ENCODE measurements at places on chromosomes 12 and 14. TPM values are rescaled to one million over a fixed set of nuclear protein-coding genes. Genes with fewer than 3 reads are reported as not detected.
A peak's percentile ranks its signal among the peaks of the same experiment; 100 is the strongest.

DNA sequence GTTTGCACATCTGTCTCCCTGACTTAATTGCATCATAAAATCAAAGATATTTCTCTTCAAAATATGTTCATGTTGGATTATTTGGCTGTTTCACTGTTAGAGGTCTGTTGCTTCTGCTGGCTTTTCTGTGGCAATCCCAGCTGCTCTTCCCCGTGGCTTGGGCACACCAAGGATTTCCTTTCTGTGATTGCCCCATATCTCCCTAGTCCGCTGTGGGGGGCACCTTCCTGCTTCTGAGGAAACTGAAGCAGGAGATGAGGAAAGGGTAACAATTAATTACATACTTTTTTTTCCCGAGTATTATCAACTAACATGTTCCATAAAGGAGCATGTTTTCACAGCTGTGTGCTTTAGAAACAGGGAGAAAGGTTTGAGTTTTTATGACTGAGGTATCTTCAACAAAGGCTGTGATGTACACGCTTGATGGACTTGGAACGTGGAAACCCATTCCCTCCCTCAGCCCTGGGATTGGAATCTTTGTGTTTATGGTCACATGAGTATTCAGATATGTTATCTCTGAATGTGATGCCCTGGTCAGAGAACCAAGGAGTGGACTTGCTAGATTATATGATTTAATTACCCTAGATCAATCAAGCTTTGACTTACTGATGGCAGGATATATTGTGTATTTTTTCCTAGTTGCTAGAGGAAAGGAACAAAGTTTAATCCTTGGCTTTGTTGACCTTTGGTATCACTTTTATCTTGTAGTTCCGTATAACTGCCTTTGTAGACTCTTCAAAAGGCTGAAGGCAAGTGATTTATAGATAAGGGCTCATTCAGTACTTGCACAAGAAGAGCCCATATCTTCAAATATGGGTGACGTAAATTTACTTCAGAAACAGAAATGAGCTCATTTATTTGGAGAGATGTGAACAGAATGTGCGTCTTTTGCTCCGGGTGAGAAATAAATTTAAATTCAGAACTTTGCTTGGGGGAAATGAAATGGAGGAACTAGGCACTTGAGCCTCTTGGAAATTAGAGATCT, 46.7 kb downstream of the BORCS5 start:
- peak; percentile 62 for DNase-seq

GRCh38 chr14:83041224-83041623, 1507.6 kb upstream of the SEL1L start:
- DNase-seq, result no peak

DNA sequence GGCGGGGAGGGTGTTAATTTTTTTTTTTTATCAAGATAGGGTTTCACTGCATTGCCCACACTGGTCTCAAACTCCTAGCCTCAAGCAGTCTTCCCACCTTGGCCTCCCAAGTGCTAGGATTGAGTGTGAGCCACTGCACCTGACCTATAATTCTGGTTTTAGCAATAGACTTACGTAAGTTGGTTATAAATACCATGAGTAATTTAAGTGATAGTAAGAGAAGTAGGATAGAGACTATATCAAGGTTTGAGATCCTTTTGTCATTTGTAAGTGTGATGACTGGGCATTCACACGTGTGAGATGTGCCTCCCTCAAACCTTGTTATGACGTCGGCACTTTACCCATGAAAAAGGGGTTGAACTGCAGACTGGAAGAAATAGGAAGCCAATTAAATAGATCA, 22.5 kb downstream of the SINHCAF start:
- DNase-seq, result no peak

- peak; percentile 55 for DNase-seq
Measured at GRCh38 chr12:120534703-120535655, 823 bp downstream of the RNF10 start.

DNA sequence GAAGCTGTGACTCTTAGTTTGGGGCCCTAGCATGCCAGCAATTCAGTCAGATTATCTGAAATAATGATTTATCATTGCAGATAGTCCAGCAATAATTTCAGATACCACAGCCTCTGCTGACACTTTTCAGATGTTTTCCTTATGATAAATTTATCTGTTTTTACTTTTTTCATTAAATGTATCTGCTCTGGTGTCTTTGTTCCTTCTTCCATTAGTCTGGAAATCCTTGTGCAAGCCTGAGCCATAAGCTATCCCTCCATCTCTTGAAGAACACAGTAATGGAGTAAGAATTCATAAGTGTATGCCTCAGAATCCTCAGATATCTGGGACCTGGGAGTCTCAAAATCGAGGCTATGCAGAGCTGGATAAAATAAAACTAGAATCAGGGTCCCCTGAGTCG, 146.4 kb upstream of the KRR1 start:
- DNase-seq, result no peak

GRCh38 chr12:99852666-99853065, 132.1 kb downstream of the ANKS1B start:
- DNase-seq, result no peak

- DNase-seq, result no peak
Measured at GRCh38 chr14:37638599-37638998, 43.2 kb downstream of the TTC6 start.

DNA sequence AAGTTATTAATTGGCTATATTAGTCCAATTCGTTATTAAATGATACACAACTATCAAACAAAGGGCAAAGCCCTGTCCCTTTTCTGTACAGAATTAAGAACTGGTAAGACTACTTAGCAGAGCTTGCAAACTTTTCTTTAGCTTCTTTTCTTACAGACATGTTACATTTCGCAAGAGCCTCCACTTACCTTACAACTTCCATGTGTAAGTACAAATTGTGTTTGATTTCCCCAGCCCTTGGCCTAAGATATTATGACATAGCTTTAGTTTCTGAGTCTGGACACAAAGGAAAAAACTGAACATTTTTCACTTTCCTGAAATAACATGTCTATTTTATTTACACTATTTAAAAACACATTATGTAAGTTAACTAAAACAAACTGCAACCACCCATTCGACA, 1.7 kb downstream of the ATF7 start:
- no peak for DNase-seq

DNA sequence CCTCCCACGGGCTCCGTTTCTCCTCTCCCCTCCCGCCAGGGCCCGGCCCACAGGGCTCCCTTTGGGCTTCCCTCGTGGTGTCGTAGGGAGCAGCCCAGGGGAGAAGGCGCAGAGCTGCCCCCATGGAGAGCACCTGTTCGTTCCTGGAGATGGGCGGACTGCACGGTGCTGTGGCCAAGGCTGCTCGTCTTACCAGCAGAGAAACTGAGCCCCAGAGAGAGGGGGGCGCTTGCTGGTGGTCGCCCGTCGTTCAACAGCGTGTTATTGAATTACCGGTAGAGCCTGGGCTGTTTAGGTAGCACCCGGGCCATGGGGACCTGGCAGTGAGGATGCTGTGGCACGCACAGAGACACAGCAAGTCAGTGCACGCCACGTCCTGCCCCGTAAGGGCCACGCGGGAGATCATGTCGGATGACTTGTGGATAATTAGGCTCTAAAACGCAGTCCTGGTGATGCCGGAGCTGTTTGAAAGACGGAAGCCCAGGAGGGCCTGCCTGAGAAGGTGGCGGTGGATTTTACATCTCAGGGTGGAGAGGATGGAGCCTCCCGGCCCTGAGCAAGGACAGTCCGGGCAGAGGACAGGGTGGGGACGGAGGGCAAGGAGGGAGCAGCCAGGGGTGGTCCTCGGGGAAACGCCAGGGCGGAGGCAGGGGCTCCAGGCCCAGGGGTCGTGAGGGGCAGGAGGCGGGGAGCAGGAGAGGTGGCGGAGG, 134.4 kb downstream of the ADGRD1 start:
- peak; percentile 6 for DNase-seq

The PPM1H gene
- 5.0 TPM for total RNA-seq

The SCN8A gene
- total RNA-seq, result 7.0 TPM

The DIO3 gene
- not detected for total RNA-seq

The IRAK3 gene
- 21.3 TPM for total RNA-seq

The HCAR1 gene
- total RNA-seq, result not detected

The WASHC3 gene
- 37.8 TPM for total RNA-seq

Measured in adrenal gland (tissue), 19 donors.